ENCODE measurements at places on chromosomes 16 and 17. TPM values are rescaled to one million over a fixed set of nuclear protein-coding genes. Genes with fewer than 3 reads are reported as not detected.

DNA sequence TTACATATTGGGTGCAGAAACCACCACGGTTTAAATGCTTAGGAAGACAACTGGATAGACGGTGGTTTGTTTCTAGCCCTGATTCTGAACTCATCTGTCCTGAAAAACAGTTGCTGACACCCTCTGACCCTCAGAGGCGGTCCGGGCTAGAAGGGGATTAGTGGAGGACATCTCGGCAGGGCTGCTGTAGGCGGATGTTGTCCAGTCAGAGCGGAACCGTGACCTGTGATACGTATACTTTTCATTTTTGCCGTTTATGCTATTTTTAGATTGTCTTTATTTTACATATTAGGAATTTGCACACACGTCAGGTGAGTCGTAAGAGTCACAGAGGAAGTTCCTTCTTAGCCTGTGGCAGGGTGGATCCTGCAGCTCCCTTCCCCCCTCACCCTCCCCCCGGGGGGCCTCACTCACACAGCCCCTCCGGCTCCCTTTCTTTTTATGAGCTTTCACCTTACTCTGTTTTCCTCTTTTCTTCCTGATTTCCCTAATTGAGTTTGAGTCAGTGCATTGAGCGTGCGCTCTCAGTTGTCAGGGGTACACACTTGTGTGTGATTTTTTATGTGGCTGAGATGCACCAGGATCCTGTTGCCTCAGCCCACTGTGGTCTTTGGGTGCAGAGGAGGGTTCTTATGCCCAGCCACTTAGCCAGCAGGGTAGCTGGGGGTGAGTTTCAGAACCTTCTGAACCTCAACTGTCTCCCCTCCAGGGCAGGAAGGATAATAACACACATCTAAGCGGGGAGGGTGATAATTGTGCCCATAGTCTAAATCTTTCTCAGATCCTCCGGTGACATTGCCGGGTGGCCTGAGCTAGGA lies 211.1 kb upstream of the CHMP6 start:
- no peak for DNase-seq
- H3K27me3 ChIP-seq: no peaks in the 10 kb centered on the region
- H3K4me1 ChIP-seq: peaks cover 11% of the 10 kb centered on the region
- H3K36me3 ChIP-seq: peaks cover 11% of the 10 kb centered on the region
- H3K27ac ChIP-seq: no peak overlapping the region

The ODAD4 gene
- total RNA-seq: 0.68 TPM

DNA sequence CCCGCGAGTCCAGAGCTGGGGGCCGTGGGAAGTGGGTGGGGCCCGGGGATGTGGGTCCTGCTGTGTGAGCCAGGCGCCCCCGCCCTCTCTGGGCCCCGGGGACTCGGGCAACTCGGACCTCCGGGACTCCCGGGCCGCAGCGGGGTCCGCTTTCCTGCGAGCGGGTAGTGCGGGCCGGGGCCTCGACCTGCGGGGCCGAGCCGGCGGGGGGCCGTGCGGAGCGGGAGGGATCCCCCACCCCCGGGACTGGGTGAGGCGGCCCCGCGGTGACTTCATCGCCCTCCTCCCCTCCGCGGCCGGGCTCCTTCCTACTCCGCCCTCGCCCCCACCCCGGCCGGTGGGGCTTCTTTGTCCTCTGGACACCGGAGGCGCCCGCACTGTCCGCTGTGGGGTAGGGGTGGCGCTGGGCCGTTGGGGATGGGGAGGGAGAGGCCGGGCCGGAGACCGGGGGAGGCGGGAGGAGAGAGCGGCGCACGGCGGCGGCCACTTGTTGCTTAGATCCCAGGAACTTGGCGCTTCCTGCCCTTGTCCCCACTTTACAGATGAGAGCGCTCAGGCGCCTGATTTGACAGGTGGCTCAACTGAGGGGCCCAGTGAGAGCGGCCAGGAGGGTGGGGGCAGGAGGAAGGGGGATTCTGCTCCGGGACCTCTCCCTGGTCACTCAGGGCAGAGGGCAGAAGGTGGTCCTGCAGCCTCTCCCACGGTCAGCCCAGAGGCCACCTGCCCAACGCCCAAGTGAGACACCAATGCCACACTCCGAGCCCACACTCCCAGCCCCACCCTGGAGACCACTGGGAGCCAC lies 874 bp downstream of the CMTM3 start:
- peak overlapping the region; percentile 97 for H3K4me3 ChIP-seq
- no peaks in the 10 kb centered on the region for H3K4me1 ChIP-seq
- peak overlapping the region; percentile 96 for H3K27ac ChIP-seq
- H3K36me3 ChIP-seq: no peaks in the 10 kb centered on the region

DNA sequence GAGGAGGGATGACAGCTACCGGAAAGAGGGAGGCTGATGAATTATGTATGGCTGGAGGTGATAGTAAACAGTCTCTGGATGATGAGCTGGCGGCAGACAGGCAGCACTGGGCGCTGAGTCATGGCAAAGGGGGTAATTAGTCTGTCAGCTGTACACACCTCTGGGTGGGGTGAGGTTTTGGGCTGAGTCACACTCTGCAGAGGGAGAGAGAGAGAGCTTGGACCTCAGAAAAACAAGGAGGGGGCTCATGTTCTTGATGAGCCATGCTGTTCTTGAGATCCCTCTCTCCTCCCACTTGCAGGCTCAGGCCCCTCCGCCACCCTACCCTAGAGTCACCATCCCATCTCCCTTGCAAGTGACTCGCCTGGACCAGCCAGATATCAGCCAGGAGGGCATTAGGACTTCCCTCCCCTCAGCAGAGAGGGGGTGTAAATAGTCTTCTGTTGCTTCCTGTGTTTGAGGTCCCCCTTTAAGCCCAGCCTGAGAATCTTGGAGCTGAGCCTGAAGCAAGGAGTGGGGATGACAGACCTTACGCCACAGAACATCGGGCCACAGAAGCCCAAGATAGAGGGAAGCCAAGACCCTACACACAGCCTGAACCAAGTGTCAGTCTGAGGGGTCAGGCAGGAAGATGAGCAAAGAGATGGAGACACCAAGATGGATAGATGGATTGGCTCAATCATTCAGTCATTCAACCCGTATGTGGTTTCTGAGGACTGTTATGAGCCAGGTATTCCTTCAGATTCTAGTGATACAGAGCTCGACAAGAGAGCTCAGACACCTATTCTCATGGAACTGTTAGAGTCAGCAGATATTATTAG lies 383.2 kb upstream of the CCL2 start:
- peaks cover 15% of the 10 kb centered on the region for H3K27me3 ChIP-seq
- H3K4me1 ChIP-seq: no peaks in the 10 kb centered on the region
- no peak overlapping the region for H3K27ac ChIP-seq
- no peak for DNase-seq
- H3K36me3 ChIP-seq: no peaks in the 10 kb centered on the region

GRCh38 chr16:87393680-87394055 lies 1.5 kb downstream of the MAP1LC3B start:
- H3K4me1 ChIP-seq: peaks cover 40% of the 10 kb centered on the region
- H3K4me3 ChIP-seq: peak overlapping the region; percentile 78
- H3K27ac ChIP-seq: peak overlapping the region; percentile 23
- H3K36me3 ChIP-seq: peaks cover 12% of the 10 kb centered on the region
- DNase-seq: no peak
- H3K27me3 ChIP-seq: no peaks in the 10 kb centered on the region

The EVI2B gene
- total RNA-seq: 1.8 TPM

GRCh38 chr17:2978991-2979390 lies 84.4 kb downstream of the OR1D5 start:
- no peaks in the 10 kb centered on the region for H3K4me1 ChIP-seq
- no peaks in the 10 kb centered on the region for H3K27me3 ChIP-seq
- no peak overlapping the region for H3K4me3 ChIP-seq

GRCh38 chr17:68526548-68526947 lies 14.3 kb downstream of the PRKAR1A start:
- no peaks in the 10 kb centered on the region for H3K27me3 ChIP-seq
- no peak for DNase-seq
- no peak overlapping the region for H3K27ac ChIP-seq
- no peaks in the 10 kb centered on the region for H3K36me3 ChIP-seq

DNA sequence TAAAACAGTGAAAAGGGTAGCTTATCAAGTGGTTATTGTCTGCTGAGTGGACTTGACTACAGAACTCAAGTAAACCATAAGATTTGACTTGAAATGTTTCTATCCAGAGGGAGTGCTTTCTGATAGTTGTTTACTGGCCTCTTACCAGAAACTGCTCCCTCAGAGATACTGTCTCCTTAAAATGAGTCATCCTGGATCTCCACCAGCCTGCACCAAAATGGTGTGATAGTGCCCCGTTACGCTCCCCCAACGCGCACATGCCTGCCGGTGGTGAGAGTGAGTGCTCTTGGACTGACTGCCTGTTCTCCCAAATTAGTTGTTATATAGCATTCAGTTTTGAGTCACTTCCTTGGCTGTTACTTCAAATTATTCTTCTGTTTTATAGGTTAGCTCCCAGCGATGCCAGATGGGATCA lies 22.9 kb downstream of the PRCD start:
- DNase-seq: no peak
- H3K4me1 ChIP-seq: peaks cover 72% of the 10 kb centered on the region
- peak overlapping the region; percentile 61 for H3K27ac ChIP-seq
- no peaks in the 10 kb centered on the region for H3K27me3 ChIP-seq

The MED13 gene
- 34.9 TPM for total RNA-seq

- peaks cover 7% of the 10 kb centered on the region for H3K4me1 ChIP-seq
- no peak overlapping the region for H3K4me3 ChIP-seq
- H3K27me3 ChIP-seq: no peaks in the 10 kb centered on the region
- peaks cover 20% of the 10 kb centered on the region for H3K36me3 ChIP-seq
- no peak overlapping the region for H3K27ac ChIP-seq
These were observed 19.9 kb downstream of the NQO1 start for GRCh38 chr16:69706256-69706974.

The TBC1D3G gene
- not detected for total RNA-seq

The ZG16B gene
- total RNA-seq: not detected

The NAA38 gene
- 71.9 TPM for total RNA-seq

- H3K27me3 ChIP-seq: peaks cover 13% of the 10 kb centered on the region
- DNase-seq: no peak
- H3K36me3 ChIP-seq: no peaks in the 10 kb centered on the region
- no peak overlapping the region for H3K4me3 ChIP-seq
- H3K4me1 ChIP-seq: no peaks in the 10 kb centered on the region
- H3K27ac ChIP-seq: no peak overlapping the region
These were observed 226.2 kb downstream of the CDRT15L2 start for GRCh38 chr17:20805751-20806150.

The GPR139 gene
- total RNA-seq: not detected

The CDK12 gene
- total RNA-seq: 29.3 TPM

DNA sequence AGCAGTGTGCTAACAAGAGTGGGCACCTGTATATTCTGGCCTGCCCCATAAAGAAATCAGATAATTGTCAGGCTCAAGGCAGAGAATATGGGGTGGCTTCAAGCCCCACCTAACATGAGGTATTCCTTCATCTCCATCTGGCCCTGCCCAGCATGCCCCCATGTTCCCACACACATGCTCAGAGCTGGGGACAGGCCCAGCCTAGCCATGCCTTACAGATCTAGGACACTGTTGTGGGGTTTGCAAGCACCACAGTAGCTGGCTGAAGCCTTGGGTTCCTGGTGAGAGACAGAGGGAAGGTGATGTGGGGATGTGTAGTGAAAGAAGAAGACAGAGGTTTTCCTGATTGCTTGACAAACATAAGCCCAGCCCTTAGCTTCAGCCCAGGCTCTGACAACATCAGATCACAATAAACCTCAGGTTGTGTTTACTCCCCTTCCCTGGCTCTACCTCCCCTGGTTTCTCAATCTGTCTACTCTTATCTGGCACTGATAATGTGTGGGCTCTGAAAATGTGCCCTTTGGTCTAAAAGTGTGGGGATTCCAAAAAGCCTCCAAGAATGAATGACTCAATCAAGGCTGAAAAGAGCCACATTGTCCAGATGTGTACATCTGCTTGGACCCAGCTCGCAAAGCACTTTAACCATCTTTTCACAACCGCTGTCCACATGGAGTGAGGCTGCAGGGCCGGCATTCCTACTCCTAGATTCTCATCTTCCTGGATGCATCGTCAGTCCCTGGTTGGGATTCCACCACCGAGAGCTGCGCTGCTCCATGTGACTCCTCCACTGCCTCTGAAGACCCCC lies 34.4 kb downstream of the CDRT4 start:
- peaks cover 24% of the 10 kb centered on the region for H3K4me1 ChIP-seq
- no peaks in the 10 kb centered on the region for H3K27me3 ChIP-seq
- DNase-seq: no peak
- H3K36me3 ChIP-seq: no peaks in the 10 kb centered on the region
- H3K27ac ChIP-seq: peak overlapping the region; percentile 50

DNA sequence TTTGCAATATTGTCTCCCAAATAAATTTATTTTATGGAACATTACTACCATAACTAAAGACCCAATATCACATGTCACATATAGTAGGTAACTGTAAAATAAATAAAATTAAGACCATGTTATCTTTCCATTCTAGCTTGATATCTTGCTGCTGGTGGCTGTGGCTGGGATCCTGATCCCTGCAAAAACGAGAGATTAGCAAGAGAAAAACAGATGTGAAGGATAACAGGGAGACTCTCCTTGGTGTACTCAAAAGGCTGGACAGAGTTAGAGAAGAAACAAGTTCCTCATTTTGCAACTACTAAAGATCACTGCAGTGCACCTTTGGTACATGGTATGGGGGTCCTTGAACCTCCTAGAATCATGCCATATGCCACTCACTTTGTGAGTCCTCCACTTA lies 49.7 kb downstream of the ARHGAP27 start:
- H3K4me1 ChIP-seq: peaks cover 16% of the 10 kb centered on the region
- H3K27ac ChIP-seq: no peak overlapping the region
- H3K4me3 ChIP-seq: no peak overlapping the region

- DNase-seq: no peak
- no peaks in the 10 kb centered on the region for H3K36me3 ChIP-seq
- H3K4me1 ChIP-seq: no peaks in the 10 kb centered on the region
- no peak overlapping the region for H3K4me3 ChIP-seq
These were observed 347.7 kb downstream of the RBFOX1 start for GRCh38 chr16:7680296-7680695.

DNA sequence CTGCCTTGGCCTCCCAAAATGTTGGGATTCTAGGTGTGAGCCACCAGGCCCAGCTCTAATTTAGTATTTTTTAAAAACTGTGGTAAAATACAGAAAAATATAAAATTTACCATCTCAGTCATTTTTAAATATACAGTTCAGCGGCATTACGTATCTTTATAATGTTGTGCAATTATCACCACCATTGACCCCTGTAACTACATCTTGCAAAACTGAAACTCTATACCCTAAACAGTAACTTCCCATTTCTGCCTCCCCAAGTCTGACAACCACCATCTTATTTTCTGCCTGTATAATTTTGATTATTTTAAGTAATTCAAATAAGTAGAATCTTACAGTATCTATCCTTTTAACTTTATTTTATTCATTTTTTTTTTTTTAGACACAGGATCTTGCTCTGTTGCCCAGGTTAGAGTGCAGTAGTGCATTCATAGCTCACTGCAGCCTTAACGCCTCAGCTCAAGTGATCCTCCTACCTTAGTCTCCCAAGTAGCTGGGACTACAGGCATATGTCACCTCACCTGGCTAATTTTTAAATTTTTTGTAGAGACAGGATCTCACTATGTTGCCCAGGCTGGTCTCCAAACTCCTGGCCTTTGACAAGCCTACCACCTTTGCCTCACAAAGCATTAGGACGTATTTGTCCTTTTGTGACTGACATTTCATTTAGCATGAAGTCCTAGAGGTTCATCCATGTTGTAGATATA lies 10.9 kb upstream of the GGA2 start:
- H3K27me3 ChIP-seq: no peaks in the 10 kb centered on the region
- no peak overlapping the region for H3K4me3 ChIP-seq
- DNase-seq: no peak
- no peaks in the 10 kb centered on the region for H3K4me1 ChIP-seq
- H3K27ac ChIP-seq: no peak overlapping the region
